Activated CD8-positive, alpha-beta memory T cell treated with anti-CD3 and anti-CD28 coated beads for 4 hours (primary cell): ENCODE measurements at places on chromosomes 11 and 22.

DNA sequence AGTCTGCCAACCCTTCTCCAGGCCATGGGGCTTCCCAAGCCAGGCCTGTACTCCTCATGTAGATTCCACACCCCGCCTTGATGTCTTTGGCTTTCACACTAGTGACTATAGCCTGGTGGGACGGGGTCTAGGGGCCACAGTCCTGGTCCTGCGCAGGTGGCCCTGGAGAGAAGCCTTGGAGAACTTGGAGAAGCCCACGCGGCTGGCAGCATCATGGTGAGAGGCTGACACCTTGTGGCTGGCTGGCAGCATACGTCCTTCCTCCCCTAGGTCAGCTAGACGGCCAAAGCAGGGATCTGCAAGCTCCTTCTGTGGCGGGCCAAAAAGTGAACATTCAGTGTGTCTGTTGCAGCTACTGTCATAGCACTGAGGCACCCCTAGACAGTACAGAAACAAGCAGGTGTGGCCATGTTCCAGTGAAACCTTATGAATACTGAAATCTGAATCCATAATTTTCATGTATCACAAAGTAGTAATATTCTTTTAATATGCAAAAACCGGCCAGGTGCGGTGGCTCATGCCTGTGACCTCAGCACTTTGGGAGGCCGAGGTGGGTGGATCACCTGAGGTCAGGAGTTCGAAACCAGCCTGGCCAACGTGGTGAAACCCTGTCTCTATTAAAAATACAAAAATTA is 42.0 kb downstream of the FAM83F start:
- no peak for DNase-seq

GRCh38 chr11:46298699-46299433 is 21.4 kb downstream of the CREB3L1 start:
- no peak for DNase-seq

DNA sequence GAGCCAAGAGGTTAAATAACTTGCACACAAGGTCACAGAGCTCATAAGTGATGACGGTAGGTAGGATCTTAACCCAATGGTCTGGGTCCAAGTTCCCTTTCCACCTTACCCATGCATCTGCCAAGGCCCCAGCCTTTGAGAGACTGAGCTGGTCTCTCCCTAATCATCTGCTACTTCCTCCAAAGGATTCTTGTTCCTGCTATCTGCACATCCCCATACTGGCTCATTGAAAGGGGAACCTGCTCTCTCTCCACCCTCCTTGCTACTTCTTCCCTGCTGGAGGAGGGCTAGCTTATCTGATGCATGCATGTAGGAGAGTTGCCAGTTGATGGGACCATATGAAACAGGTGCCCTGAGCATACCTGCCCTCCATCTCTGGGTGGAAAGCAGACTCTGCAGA is 47.7 kb downstream of the COMMD9 start:
- DNase-seq, result no peak

DNA sequence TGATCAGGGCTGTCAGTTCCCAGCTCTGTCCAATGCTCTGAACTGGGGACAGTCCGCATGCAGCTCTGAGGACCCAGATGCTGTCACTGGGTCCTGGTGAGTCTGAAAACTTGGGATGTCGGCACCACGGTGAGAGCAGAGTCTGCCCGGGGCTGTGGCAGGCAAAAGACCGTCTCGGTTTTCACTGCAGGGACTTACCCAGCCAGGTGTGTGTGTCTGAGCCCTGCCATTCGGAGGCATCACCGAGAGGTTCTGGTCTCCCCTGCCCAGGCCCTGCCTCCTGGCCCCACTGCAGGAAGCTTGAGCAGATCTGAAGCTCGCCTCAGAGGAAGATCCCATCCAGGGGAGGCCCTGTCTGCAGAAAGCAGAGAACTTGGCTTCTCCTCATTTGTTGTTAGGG is 5.2 kb downstream of the TP53AIP1 start:
- DNase-seq, result no peak

GRCh38 chr11:20017320-20017719 is 143.0 kb downstream of the DBX1 start:
- DNase-seq, result no peak

- no peak for DNase-seq
Measured at GRCh38 chr11:77411137-77411707, 62.7 kb downstream of the PAK1 start.

- DNase-seq, result no peak
Measured at GRCh38 chr11:101458161-101458560, 125.6 kb downstream of the TRPC6 start.

DNA sequence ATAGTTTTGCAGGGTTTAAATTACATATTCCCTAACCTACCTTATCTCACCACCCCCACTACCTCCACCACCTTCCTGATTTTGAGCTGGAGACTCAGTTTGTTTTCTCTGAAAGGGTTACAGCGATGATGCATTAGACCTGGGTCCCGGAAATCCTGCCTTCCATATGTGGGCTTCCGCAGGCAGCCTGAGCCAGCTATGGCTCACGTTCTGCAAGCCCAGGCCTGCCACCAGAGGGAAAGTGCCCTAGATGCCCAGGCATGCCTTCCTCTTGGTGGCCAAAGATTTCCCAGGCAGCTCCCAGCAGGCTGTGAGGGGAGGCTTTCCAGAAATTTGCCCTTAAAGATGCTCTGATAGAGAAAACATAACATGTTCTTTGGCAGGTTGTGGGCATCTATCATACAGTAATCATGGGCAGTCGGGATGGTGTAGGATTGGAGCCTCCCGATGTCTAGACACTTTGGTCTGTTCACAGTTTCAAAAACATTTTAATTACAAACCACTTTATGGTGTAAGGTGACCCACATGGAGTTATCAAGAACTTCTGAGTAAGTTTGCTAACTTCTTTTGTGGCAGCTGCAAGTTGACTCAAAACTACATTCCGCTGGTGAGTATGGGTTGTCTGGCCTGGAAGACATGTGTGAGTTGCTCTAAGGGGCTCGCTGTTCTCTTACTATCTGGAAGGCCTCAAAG is 79.3 kb downstream of the MICAL2 start:
- DNase-seq, result no peak
